ENCODE measurements at places on chromosomes 13 and 19. TPM values are rescaled to one million over a fixed set of nuclear protein-coding genes. Genes with fewer than 3 reads are reported as not detected.

Gene HMGB1
- 480 TPM for total RNA-seq

Gene PEAK3
- total RNA-seq, result under 0.01 TPM

Gene PCP2
- total RNA-seq, result not detected

Gene NANOS3
- total RNA-seq, result not detected

Measured in IMR-90 (cell line).